AG04449 (cell line): ENCODE measurements at places on chromosomes 4 and X.

DNA sequence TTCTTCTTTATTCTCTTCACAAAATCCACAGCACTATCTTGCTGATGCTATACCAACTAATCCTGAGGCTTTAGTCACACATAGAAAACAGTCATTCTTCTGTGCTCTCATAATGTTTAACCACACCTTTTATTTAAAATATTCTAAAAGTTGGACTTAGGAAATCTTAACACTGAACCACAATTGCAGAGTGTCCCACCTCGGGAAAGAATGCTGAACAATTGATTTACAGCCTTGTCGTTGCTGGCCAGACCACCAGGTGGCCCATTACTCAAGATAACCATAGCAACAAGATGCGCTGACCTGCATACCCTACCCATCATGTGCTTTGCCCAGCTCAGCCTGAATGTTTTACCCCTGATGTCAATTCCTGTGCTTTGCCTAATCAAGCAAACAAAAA is 100.8 kb downstream of the ARSJ start:
- no peak for DNase-seq

- no peak for DNase-seq
These were observed 25.6 kb upstream of the SORBS2 start for GRCh38 chr4:185837415-185838103.

GRCh38 chr4:148072789-148073188 is 340.9 kb downstream of the ARHGAP10 start:
- no peak for DNase-seq

DNA sequence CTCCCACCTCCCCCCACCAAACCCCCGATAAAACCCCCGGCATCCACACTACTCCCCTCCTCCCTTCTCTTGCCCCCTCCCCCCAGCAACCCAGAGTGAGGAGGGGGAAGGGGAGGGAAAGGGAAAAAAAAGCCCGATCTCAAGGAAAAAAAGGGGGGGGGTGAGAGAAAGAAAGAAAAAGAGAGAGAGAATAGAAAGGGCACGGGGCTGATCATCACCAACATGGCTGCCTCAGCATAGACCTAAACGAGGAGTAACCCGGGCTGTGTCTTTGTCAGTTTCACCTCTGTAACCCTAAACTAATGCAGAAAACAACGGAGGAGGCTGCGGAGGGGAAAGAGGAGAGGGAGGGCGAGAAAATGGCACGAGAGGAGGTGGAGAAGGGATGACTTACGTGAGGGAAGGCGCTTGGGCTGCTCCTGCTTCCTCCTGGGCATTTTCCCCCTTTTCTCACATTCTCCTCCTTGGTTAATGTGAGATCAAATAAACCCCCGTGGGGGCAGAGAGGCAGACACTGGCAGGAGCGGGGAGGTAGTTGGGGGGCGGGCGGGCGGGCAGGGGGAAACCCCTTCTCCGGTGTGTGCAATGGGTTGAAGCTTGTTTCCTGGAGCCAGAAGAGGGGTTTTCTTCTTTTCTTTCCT is 532 bp downstream of the ZNF827 start:
- DNase-seq: no peak

DNA sequence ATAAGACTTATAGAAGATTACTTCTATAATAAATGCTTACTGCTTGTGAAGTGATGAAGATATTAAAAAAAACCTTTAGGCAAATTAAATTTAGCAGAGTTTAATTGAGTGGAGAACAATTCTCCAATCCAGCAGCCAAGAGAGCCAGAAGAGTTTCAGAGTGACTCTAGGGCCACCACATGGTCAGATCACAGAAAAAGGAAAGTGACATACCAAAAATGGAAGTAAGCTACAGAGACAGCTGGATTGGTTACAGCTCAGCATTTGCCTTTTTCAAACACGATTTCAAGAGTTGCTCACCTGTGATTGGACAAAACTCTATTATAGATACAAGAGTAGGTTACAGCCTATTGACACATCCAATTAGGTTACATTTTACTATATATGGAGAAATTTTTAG is 79.0 kb upstream of the TRAM1L1 start:
- no peak for DNase-seq

DNA sequence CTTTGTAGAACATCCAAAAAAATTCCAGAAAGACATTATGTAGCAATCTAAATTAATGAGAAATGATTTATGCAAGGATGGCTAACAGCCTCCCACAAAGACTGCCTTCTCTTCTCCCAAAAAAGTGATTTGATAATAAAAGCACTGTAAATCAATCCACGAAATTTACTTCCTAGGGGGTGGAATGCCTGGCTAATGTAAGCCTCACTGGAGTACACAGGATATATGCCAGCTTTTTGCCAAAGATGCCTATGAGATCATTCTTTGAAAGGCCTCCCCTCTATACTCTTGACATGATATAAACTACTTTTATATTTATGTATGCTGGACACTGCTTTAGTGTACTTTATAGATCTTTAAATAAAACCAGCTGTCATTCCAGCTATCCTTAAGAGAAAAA is 211.1 kb downstream of the ADAMTS3 start:
- DNase-seq: no peak

DNA sequence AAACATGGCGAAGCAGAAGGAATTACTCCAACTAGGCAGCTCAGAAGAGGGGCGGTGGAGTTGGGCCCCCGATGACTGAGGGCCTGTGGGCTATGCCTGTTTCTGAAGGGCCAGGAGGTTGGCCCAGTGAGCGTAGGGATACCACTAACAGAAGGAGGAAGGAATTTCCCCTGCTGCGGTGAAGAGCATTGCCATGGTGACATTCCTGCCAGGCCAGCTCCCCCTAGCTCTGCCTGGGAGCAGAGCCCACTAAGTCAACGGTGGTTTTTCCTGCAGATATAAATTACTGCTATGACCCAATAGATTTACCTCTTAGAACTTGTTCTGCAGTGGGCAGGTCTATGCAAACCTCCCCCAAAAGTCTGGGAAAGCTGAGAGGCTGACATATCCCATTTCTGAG is 28.9 kb upstream of the HMX1 start:
- no peak for DNase-seq
